GM12891 (cell line): ENCODE measurements at places on chromosomes 2 and 18.

- DNase-seq = no peak
Observed at GRCh38 chr2:64853894-64854293, 135.3 kb upstream of the SLC1A4 start.

GRCh38 chr2:11071939-11072338 is 83.3 kb upstream of the SLC66A3 start:
- no peak for DNase-seq

DNA sequence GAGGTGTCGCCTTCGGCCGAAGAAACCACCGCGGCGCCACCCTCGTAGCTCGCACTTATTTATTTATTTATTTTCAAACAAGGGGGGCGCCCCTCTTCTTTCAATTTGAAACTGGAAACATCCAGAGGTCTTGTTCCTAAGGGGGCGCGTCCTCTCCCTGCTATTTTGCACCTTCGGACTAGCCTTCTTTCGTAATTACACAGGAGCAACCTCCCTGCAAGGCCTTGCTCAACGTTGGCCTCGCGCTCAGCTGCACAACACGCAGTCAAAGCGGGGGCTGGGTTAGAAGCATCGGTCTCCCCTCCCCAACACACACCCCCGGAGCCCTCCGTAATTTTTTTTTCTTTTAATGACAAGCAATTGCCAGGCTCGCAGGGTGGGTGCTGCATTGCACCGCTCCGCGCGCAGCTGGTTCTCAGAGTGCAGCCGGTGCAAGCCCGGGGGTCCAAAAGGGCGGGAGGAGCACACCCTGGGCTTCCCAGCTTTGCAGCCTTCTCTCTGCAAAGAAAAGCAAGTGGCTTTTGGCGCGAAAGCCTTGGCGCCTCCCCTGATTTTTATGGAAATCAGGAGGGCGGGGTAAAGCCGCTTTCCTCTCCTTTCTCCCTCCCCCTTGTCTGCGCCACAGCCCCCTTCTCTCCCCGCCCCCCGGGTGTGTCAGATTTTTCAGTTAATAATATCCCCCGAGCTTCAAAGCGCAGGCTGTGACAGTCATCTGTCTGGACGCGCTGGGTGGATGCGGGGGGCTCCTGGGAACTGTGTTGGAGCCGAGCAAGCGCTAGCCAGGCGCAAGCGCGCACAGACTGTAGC is at the start of gene MYCN:
Gene MYCN, plus strand, starts transcription at position 697 of the 807 bp plus-strand sequence. CDS start 1,515 bp downstream, outside the sequence.
- DNase-seq = peak; percentile 15

- DNase-seq = no peak
Observed at GRCh38 chr2:10226038-10226724, 76.5 kb upstream of the HPCAL1 start.

DNA sequence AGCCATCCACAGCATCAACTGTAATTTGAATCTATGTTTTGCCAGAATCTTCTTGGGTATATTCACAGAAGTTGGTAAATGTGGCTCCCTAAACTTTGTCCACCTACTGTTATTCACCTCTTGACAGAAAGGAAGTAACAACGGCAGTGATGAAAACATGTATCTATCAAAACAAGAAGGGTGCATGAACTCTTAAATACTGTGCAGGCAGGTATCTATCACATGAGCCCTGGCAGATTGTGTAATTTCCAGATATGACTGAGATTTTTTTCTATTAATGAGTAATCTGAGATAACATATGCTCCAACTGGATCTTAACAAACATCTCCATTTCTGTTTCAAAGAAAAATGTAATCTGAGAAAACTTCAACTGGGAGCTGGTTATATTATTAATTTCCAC is 36.6 kb downstream of the SFT2D3 start:
- no peak for DNase-seq

DNA sequence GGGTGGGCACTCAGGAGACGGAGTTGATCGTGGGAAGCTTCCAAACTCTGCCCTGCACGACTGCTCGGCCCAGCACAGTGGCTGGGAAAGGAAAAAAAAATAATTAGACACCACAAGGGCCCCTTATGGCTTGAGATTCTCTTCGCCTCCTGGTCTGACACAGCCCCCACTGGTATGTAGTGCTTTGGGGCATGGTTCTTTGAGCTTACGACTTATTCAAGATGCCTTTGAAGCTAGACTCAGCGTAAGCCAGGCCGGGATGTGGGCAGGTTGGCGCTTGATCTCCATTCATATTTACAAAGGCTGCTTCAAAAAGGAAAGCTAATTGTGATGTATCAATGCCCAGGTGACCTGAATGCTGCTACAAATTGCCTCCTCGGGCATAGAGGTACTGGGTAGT is 50.5 kb downstream of the CXCR4 start:
- DNase-seq = no peak

DNA sequence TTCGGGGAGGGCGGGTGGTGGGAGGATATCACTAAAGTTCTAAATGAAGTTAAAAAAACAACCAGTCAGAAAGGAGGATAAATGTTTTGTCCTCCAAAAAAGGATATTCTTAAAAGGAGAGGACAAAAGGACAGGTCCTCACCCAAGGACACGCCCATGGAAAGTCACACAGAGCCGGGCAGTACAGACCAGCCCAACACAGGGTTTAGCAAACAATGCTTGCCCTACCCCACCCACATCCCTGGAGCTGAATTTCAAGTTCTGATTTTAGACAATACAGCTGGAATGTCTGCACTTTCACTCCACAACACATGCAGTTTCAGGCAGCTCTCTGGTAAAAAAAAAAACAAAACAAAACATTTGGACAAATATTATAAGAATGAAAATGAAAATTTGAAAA is 67.9 kb downstream of the SLC9A4 start:
- DNase-seq = no peak

DNA sequence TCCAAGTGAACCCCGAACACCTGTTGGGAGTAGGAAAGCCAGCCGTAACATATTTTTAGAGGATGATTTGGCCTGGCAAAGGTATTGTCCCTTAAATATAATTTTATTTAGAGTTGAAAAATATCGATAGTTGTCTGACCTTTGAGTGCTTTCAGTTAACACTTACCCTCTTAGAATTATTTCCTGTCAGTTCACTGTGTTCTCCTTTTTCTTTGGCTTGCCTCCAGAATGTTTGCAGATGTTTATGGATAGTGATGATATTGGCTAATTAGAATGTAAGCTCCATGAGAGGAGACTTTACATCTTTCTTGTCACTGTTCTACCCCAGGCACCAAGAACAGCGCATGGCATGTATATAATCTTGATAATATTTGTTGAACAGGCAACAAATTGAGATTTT is 19.8 kb downstream of the PIKFYVE start:
- no peak for DNase-seq

DNA sequence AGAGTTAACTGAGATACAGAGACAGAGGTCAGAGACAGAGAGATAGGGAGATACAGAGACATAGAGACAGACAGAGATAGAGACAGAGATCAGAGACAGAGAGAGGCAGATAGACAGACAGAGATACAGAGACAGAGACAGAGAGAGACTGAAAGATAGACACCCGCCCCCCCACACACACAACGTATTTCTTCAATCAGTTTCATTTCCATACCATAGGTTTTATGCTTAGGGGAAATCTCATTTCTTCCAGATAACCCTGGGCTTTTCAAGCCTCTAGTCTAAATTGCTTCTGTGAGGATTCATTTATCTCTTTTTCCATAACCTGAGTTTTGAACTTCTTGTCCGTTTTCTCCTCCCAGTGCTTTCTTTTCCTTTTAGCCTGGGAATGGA is 94.6 kb downstream of the CD8B2 start:
- no peak for DNase-seq

GRCh38 chr18:57087644-57088376 is 59.1 kb upstream of the BOD1L2 start:
- DNase-seq = no peak

DNA sequence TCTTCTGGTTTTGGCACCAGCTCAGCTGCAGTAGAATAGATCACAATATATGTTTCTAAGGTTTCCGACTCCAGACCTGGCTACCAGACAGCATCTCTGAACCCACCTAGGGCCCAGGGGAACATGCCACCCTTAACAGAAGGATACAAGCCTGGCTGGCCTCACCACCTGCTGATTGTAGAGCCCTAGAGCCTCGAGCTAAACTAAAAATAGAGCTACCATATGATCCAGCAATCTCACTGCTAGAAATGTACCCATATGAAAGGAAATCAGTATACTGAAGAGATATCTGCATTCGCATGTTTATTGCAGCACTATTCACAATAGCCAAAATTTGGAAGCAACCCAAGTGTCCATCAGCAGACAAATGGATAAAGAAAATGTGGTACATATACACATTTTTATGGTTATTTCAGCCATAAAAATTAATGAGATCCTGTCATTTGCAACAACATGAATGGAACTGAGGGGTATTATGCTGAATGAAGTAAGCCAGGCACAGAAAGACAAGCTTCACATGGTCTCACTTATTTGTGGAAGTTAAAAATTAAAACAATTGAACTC is 242.4 kb upstream of the SLC39A10 start:
- DNase-seq = no peak

GRCh38 chr2:157283468-157283867 is 26.0 kb downstream of the GALNT5 start:
- no peak for DNase-seq

GRCh38 chr2:162184821-162185450 is 32.9 kb upstream of the GCG start:
- no peak for DNase-seq

DNA sequence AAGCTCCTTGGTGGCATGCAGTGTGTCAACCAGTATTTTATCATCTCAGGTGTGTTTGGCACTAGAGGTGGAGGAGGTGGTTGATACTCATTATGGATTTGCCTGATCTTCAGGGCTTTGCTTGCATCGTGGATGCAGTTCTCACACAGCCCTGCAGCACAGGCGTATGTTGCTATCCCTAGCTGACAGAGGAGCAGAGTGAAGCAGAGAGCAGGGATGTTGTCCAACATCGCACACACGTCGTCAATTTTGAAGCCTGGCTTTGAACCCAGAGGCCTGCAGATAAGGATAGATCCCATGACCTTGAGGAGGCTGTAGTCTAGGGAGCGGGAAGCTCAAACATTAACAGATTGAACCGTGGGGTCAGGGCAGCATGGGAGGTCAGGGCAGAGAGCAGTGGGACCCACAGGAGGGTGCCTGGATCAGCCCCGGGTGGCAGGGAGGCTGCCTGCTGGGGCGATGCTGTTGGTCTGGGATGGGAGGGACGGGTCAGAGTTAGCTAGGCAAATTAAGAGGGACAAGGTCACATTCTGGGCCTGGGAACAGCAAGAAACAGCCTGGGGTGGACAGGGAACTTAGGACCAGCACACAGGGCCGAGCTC is 4.2 kb downstream of the RNF144A start:
- DNase-seq = no peak

GRCh38 chr2:49005261-49005660 is 149.1 kb downstream of the FSHR start:
- DNase-seq = no peak

- DNase-seq = no peak
Observed at GRCh38 chr2:135818937-135819610, 17.9 kb downstream of the LCT start.

GRCh38 chr2:6926071-6926732 is 9.0 kb downstream of the RNF144A start:
- no peak for DNase-seq

DNA sequence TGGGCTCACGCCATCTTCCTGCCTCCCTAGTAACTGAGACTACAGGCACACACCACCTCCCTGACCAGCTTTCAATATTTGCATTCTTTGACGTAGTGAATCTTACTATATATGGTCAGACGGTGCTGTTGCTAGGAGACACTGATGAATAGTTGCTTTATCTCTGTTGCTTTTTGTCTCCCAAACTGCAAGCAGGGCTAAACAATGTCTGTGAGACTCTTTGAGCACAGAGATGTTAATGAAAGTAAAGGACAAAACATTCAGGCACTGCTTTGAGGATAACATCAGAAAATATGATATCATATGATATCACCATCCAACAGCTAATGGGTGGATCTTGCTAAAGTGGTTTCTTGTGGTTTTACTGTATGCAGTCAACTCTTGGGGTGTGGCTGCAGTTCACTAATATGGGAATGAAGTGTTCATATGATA is 43.0 kb downstream of the EMILIN2 start:
- DNase-seq = no peak

DNA sequence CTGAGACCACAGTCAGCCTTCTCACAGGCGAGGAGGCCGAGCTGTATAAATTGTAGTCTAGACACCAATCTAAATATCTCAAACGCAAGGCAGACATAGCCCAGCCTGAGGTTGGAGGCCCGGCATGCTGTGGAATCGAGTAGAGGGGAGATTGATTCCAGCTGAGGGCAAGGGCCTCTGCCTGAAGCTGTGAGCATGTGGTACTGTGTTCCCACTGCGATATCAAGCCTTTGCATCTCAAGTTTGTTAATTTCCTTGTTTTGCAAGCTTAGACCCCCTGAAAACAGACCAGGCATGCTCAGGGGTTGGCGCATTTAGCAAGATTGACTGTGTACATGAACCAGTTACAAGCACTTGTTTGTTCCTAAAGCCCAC is 65.1 kb upstream of the FOSL2 start:
- no peak for DNase-seq

GRCh38 chr2:200306196-200306930 is at the start of gene SPATS2L:
Gene SPATS2L (plus strand): TSS chr2:200306693. CDS start chr2:200389245, 82,552 bp downstream.
- DNase-seq = peak; percentile 58

DNA sequence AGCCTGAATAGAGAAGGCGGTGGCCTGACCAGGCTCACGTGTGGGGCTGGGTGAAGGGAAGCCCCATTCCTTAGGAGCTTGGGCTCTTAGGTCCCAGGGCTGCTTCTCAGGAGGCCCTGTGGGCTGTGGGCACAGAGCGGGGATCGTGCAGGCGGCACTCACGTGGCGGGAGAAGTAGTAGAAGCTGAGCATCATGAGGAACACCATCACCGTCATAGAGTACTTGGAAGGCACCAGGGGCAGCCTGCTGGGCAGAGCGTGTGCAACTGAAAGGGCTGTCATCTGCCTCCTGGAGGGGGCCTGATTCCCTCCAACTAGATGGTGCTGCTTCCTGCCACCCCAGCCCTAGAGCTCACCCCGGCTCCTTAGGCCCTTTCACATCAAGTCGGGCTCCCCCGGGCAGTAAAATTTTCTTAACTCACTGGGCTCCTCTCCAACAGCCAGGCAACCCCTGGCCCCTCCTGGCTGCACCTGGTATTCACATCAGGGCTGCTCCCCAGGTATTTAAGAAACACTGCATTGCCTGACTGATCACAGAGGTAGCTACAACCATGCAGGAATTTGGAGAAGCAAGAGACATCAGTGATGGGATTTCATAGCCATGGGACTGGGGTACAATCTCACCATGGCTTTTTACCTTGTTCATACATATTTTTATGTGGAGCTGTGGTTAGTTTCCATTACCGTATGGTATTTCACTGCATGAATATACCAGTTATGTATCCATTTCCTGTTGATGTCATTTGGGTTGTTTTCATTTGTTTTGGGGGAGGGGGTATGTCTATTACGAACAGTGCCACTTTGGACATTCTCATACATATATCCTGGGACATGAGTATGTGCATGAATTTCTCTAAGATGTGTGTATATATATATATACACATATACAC is 32.9 kb downstream of the CENPO start:
- DNase-seq = peak; percentile 15

- DNase-seq = no peak
Observed at GRCh38 chr2:119011910-119012209, 69.9 kb downstream of the MARCO start.
